ENCODE measurements at places on chromosomes 4 and X.

DNA sequence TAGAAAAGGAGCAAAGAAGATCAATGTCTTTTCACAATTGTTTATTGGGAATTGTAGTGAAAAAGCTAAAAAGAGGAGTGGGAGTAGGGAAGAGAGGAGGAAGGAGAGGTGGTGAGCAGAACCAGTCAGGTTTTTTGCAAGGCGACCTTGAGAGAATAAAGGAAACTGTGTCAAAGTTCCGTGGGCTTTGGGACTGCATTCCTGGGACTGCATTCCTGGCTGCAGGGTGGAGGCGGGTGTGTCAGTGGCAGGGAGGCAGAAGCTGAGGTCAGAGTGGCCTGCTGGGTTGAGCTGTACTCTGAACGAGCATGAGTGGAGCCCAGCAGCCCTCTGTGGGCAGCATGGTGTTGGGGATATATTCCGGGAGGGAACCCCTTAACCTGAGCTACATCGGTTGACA lies 66.8 kb upstream of the UCP1 start:
- DNase-seq, result no peak

DNA sequence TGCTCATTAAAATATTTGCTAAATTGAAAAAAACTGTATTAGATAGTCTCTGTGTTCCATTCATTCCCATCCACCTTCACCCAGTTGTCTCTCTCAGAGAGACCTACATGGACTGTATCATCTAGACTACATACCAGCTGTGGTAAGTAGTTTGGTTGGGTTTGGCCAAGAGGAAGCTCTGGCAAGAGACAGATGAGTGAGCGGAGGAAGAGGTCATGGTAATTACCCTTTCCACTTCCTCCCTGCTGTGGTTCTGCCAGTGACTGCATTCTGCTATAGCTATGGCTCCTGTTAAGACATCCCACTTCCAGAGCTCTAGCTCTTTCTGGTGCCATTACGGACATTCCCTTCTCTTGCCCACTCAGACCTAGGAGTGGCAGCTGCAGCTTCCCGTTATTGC lies 239.0 kb upstream of the MID1 start:
- no peak for DNase-seq

GRCh38 chr4:74969507-74970474 lies 36.9 kb downstream of the PARM1 start:
- DNase-seq, result no peak

DNA sequence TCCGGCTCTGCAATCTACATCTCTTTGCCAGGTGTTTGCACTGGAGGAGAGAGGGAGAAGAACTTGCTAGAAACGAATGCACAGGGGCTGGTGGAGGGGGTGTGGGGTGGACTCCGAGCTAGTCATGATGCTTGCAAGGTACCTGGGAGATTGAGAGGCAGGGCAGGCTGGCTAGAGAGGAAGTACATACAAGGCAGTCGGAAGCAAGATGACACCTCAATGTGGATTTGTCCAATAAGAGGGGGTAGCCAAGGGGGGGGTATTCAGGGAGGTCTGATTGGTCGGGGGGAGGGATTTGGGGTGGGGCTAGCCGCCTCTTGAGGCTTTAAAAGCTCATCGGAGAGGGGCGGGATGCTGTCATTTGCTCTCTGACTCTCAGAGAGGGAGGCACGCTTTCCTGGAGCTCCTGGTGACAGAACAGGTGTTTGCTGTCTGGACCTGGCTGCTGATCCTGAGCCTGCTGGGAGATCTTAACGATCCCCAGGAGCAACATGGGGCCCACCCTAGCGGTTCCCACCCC lies at the start of gene GPR50:
GPR50 (plus strand) TSS at position 354 of the 520 bp plus-strand sequence; CDS start at position 492, 138 bp downstream.
- DNase-seq, result peak; percentile 43

DNA sequence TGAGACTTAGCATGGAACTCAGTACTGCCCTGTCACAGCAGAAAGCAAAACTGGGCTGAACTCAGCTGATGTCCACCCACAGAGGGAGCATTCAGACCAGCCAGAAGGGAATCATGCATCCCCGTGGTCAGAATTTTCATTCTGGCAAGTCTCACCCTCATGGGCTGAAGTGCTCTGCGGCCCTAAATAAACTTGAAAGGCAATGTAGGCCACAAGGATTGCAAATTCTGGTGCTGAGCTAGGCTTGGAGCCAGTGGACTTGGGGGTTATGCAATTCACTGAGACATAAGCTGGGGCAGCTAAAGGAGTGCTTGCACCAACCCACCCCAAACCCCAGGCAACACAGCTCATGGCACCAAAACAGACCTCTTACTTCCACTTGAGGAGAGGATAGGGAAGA lies 494.1 kb downstream of the GABRG1 start:
- no peak for DNase-seq

- no peak for DNase-seq
Measured at GRCh38 chrX:109590176-109590575, 34.8 kb downstream of the KCNE5 start.

- DNase-seq, result no peak
Measured at GRCh38 chrX:118181030-118181429, 64.4 kb upstream of the KLHL13 start.

- DNase-seq, result no peak
Measured at GRCh38 chr4:3683744-3684421, 82.3 kb upstream of the ADRA2C start.

DNA sequence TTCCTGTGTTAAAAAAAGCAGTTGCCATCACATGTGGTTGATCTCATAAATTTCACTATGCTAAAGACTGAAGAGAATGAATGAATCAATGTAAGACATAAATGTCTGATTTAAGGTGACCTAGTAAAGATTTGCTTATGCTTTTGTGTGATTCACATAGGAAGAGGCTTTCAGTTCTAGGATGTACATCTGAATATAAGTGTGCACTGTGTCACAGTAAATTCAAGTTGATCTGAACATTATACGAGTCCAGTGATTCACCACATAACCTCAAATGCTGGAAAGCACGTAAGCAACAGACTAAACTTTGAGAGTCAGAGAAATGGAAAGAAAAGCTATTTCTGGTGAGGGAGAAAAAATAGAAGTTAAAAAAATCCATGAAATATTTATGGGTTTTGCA lies 567.9 kb downstream of the EPHA5 start:
- no peak for DNase-seq

GRCh38 chrX:77167993-77168392 lies 279.2 kb upstream of the FGF16 start:
- DNase-seq, result no peak

GRCh38 chrX:150773634-150774033 lies 80.4 kb downstream of the MTMR1 start:
- DNase-seq, result no peak

DNA sequence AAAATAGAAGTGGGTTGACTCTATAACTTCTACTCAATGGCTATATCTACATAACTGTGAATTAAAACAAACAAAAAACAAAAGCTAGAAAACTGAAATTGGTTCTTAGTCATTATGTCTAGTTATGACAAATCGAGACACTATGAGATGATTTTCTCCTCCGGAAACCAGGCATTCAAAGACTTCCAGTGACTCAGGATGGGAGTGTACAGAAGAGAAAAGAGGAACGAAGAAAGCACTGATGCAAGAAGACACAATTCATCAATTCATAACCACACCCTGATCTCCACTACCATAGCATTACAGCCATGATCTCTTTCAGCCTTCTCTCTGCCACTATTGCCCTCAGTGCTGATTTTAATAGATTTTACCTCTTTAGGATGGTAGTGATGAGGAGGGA lies 253.6 kb downstream of the CBLL2 start:
- no peak for DNase-seq

DNA sequence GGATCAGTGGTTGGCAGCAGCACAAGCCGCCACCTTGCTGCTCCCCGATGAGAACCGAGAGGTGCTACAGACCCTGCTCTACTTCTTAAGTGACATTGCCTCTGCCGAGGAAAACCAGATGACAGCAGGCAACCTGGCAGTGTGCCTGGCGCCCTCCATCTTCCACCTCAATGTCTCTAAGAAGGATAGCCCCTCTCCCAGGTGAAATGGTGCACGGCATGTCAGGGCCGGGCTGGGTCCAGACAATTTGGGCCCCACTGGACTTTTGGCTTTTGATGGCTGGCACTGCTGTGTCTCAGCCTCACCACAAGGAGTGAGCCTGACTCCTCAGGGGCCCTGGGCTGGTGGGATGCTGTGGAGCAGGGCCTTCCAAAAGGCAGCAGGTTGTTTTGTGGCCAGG lies 74.1 kb downstream of the STARD8 start:
- DNase-seq, result no peak

DNA sequence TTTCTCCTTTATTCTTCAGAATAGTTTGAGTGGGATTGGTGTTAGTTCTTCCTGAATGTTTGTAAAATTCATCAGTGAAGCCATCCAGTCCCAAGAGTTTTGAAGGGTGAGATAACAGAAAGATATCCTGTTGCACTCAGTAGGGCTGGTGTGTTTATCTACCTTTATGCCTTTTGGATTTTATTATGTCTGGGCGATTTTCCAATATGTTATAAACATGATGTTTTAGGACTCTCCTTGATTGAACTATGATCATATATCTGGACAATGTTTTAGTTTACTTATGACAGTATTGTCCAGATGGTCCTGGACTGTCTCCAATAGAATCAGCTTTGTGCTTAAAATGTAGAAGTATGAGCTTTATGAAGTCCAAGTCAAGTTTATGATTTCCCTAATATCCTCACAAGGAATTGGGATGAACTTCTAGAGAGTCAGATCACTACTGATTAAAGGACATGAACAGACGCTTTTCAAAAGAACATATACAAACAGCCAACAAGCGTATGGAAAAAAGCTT lies 77.6 kb upstream of the ITM2A start:
- no peak for DNase-seq

- no peak for DNase-seq
Measured at GRCh38 chrX:6184900-6185515, 43.7 kb downstream of the NLGN4X start.

DNA sequence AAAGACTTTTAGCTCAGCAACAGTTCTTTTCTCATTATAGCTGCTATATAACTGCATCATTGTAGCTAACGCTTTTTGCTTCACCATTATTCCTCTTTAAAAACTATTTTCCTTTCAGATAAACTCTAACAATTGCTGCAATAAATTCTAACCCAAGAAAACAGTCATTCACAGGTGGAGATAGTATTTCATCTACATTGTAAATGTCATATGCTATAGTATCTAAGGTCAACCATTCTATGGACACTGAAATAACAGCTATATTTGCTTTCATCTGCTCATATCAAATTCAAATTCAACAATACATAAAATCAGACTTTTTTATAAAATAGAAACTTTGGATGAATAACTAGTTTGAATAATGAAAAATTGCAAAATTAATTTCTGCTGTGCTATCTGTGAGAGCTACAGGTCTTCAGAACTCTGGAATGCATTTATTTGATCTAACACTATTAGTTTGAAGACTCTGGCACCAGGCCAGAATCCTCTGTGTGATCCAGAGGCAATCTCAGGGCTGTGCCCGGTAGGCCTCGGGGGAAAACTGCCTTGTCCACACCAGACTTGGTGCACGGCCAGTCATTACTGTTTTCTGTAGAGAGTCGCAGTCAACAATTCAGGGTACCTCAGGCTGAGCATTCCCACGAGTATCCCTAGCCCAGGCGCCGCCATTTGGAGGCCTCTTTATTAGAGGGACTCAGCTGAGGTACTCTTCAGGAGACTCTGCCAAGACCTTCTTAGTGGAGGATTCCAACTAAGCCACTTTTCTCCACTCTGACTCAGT lies 332.4 kb downstream of the SLC7A11 start:
- DNase-seq, result no peak

DNA sequence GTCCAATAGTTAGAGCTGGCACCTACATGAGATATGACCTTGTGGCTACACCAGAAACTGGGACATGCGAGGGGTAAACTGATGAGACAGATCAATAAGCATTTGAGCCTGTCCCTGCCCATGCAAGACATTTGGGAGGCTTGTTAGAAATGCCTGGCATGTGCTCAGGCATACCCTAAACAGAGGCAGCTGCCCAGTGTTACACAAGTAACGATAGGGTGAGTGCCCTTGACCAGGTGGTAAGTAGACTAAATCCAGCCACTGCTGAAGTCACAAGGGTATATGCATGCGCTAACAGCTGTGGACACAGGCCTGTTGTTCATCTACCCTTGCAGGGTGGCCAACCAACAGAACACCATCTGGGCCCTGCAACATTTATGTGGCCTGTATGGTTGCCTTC lies 56.1 kb upstream of the CCDC149 start:
- no peak for DNase-seq

GRCh38 chr4:102308032-102308799 lies 37.1 kb downstream of the SLC39A8 start:
- DNase-seq, result no peak

- DNase-seq, result no peak
Measured at GRCh38 chr4:92961881-92962280, 658.1 kb downstream of the GRID2 start.

DNA sequence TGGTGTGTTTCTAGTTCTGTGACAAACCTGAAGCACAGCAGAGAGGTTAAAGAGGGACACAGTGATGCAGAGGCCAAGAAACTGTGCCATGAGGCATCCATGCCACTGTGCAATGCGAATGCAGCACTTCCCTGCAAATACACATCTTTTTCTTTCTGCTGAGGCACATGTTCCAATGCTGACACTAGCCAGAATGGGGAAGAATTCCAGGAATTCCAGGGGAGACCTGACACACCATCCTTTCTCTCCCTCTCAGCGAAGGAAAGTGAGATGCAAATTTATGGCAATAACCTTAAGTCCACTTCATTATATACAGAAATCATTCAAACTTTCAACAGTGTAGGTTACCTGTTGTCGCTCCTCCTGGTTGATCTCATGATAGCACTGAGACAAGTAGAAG lies 204.8 kb downstream of the LDB2 start:
- DNase-seq, result no peak

GRCh38 chr4:15720851-15721250 lies 18.0 kb downstream of the BST1 start:
- DNase-seq, result no peak

- DNase-seq, result no peak
Measured at GRCh38 chr4:6005175-6005574, 13.1 kb downstream of the C4orf50 start.

- no peak for DNase-seq
Measured at GRCh38 chr4:55445921-55446577, 50.3 kb downstream of the TMEM165 start.

DNA sequence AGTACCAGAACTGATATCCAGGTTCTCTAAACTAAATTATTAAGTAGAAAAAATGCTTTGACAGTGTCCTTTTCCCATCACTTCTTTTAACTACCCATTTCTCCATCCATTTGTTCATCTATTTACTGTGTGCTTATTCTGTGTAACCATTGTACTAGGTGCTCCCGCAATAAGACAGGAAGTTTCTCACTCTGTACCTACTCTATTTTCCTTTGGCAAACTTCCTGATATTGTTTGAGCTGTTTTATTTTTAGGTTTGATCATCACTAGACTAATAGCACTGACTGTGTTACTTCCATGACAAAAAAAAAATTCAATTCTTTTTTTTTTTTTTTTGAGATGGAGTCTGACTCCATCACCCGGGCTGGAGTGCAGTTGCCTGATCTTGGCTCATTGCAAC lies 102.5 kb upstream of the CASK start:
- DNase-seq, result no peak

DNA sequence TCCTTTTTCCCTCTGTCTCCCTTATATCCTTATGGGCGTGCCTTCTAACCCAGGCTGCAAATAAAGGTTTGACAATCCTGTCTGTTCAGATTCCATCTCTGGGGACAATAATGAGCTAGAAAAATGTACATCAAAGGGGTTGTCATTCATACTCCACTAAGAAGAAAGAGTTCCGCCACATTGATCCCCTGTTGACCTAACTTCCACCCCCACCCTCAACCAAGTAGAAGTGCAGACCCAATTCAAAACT lies 541 bp upstream of the GABRA3 start:
- no peak for DNase-seq

- no peak for DNase-seq
Measured at GRCh38 chr4:177008836-177009501, 216.2 kb upstream of the VEGFC start.

- no peak for DNase-seq
Measured at GRCh38 chr4:145825255-145825654, 113.4 kb downstream of the ZNF827 start.

All from NCI-H2107 (cell line).